Subcutaneous preadipocyte (primary cell): ENCODE measurements at places on chromosomes 12 and 14. TPM values are rescaled to one million over a fixed set of nuclear protein-coding genes. Genes with fewer than 3 reads are reported as not detected.

Gene CLEC4C
- not detected in 2 replicates for total RNA-seq

Gene RND1
- total RNA-seq: under 0.01 TPM in 2 replicates

Gene TSHR
- not detected in 2 replicates for total RNA-seq

Gene ZNF891
- total RNA-seq: 1.1 and 1.4 TPM in 2 replicates

Gene TBC1D30
- total RNA-seq: 0.39 TPM in 1 of 2 replicates, not detected in the other

Gene HOXC10
- total RNA-seq: 6.6 TPM in 1 of 2 replicates, not detected in the other

Gene GALNT8
- 0.37 and 0.39 TPM in 2 replicates for total RNA-seq

Gene TBX5
- total RNA-seq: 2.6 and 6.5 TPM in 2 replicates

Gene KSR2
- total RNA-seq: under 0.01 TPM in 2 replicates

Gene ESRRB
- 0.37 TPM in 1 of 2 replicates, not detected in the other for total RNA-seq

Gene VDR
- total RNA-seq: 9.2 and 10.7 TPM in 2 replicates

Gene KRT78
- not detected in 2 replicates for total RNA-seq

Gene CCDC177
- total RNA-seq: not detected in 2 replicates

Gene GPR162
- 0.73 and 1.2 TPM in 2 replicates for total RNA-seq

Gene NAA30
- 14.3 and 18.6 TPM in 2 replicates for total RNA-seq

Gene CCDC38
- total RNA-seq: not detected in 2 replicates

Gene MAP1LC3B2
- 1.1 TPM in 1 of 2 replicates, not detected in the other for total RNA-seq

Gene PRICKLE1
- 14.0 and 18.8 TPM in 2 replicates for total RNA-seq

Gene YLPM1
- 34.6 and 37.8 TPM in 2 replicates for total RNA-seq
